ENCODE measurements at places on chromosomes 7 and 10.

DNA sequence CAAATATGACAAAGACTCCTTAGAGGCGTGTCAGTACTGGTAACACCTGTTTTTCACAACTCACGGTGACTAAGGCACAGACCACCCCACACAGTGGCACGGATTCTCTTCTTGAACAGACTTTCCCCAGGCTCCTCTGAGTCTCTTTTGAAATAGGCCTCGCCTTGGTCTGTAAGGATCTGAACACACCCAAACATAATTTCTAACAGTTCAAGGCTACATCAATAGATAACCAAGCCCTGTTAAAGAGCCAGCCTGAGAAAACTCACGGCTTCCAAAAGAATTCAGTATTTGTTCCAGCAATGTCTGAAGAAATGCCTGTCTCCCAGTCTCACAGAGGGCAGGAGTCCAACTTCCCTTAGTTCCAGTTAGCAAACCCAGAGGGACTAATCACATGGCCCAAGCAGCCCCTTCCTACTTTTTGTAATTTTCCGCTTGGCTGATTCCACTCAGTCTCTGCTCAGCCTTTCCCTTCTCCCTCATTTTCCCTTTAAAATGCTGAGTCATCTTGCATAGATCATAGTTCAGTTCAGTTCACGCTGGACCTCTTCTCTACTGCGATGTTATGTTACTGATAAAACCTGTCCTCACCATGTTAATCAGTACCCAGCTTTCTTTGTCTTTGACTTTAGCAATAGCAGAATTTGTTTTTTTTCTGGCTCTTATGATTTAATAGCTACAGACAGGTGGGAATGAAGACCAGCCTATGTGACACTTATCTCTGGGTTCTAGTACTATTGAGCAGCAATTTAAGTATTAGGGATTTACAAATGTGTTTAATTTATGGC, 22.6 kb upstream of the AKR1C3 start:
- DNase-seq = peak; percentile 28

DNA sequence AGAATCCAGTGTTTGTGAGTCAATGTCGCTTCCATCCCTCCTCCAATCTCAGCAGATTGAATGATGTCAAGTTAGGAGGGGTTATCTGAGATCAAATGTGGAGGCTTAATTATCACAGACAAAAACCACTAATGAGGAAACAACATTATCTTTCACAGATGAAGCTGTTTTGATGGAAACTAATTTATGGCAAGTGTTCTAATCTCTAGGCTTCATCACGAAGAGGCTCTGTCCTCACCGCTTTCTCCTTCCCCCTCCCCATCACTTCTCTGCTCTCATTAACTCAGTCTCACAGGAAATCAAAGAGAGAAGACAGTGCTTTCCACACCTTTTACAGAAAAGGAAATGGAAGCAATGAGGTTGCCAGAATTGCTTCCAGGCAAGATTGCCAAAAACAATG, 283.7 kb downstream of the BMPER start:
- no peak for DNase-seq

GRCh38 chr7:4123346-4123745, 558.7 kb upstream of the FOXK1 start:
- no peak for DNase-seq

DNA sequence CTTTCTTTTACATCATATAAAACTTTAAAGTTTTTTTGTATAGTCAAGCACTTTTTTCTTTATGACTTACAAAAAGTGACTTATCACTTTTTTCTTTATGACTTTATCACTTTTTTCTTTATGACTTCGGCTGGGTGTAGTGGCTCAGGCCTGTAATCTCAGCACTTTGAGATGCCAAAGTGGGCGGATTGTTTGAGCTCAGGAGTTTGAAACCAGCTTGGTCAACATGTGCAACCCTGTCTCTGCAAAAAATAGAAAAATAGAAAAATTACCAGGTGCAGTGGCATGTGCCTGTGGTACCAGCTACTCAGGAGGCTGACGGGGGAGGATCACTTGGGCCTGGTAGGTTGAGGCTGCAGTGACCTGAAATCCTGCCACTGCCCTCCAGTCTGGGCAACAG, 108.8 kb upstream of the CSTF2T start:
- no peak for DNase-seq

DNA sequence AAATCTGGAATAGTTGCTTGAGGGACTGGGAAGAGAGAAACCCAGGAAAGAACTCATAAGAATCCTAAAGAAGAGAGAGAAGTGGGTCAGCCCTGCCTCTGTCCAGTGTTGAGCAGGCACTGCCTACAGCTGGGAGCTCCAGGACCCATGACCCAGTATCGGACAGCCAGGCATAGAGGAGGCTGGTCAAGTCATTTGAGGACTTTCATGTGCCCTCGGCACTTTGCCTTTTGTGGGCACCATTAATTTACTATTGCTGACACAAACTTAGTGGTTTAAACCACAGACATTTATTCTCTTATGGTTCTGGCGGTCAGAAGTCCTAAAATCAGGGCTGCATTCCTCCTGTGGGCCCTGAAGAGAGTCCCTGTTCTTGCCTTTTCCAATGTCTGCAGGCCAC, 60.3 kb downstream of the CPXM2 start:
- DNase-seq = no peak

GRCh38 chr10:19789607-19790006, 26.6 kb upstream of the PLXDC2 start:
- no peak for DNase-seq

DNA sequence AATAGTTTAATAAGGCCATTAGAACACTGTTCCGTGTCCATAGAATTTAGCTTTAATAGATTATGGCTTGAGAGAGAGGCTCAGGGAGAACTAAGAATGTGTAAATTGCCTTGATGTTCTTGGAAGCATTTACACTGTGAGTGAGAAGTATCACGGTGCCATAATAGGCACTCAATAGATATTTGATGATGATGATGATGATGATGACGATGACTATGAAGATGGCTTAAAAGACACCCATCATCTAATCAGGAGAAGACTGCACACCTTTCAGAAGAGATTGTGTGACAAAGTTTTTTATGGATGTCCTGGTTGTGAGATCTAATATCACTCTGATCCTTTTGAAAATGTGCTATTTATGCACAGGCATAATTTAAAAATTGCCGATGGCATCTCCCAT, 264.2 kb downstream of the GLI3 start:
- no peak for DNase-seq
